NCI-H1930 (cell line): ENCODE measurements at places on chromosomes 5 and 9.

- no peak for DNase-seq
Observed at GRCh38 chr5:141374627-141375026, 936 bp downstream of the PCDHGA6 start.

DNA sequence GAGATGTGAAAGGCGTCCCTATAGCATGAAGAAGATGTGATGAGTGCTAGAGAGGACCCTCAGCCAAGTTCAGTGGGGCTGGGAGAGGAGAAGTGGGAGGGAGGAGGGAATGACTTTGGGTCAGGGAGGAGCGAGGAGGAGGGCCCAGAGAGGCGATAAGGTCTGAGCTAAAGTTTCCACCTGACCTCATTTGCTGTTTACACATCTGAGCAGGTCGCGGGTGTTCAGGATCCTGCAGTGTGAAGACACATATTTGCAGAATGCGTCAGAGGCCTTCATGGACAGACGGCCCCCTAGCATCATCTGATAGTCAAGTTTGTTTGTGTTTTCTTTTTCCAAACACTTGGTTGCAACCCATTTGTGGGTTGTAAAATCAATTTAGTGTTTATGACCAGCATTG lies 18.9 kb upstream of the IGFBPL1 start:
- no peak for DNase-seq

DNA sequence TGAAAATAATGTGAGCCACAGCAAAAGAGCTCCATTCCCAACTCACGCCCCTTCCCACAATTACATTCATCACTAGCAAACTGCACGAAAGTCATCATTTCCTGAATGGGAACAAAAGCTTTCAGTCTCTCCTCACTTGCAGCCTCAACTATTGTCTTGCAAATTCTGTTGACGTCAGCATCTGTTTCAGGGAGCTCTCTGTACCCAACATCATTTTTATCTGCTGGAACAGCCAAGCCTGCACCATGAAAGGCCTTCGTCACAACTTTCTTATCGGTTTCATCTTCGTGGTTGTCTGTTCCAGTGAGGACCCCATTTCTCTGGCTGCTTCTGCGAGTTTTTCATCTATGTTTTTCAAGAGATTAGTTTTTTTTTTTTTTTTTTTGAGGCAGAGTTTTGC lies 14.3 kb upstream of the RNF130 start:
- DNase-seq, result no peak

GRCh38 chr9:124769549-124770358 lies 1.4 kb downstream of the NR6A1 start:
- DNase-seq, result no peak

GRCh38 chr9:117305454-117305853 lies 109.4 kb downstream of the ASTN2 start:
- DNase-seq, result no peak

- no peak for DNase-seq
Observed at GRCh38 chr9:90834828-90835595, 33.4 kb downstream of the SYK start.

DNA sequence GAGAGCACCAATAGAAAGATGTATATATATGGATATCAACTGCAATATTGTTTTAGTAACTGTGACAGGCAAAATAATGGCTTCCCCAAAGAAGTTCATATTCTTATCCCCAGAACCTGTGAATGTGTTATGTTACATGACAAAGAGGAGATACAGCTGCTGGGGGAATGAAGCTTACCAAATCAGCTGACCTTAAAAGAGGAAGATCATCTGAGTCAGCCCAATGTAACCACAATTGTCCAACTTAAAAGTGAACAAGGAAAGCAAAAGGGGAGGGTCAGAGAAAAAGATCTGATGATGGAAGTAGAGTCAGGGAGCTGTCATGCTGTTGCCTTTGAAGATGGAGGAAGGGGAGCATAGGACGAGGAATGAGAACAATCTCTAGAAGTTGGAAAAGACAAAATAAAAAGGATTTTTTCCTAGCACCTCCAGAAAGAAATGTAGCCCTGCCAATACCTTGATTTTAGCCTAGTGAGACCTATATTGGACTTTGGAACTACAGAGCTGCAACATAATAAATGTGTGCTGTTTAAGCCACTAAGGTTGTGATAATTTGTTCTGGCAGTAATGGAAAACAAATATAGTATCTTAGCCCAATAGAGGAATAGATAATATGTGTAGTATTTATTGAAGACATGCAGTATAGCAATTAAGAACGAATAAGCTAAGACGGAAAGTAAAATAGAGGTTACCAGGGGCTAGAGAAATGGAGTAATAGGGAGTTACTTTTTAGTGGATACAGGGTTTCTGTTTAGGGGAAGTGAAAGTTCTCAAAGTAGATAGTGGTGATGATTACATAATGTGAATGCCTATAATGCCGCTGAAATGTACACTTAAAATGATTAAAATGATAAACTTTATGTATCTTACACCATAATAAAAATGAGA lies 115.9 kb downstream of the PIK3R1 start:
- no peak for DNase-seq

DNA sequence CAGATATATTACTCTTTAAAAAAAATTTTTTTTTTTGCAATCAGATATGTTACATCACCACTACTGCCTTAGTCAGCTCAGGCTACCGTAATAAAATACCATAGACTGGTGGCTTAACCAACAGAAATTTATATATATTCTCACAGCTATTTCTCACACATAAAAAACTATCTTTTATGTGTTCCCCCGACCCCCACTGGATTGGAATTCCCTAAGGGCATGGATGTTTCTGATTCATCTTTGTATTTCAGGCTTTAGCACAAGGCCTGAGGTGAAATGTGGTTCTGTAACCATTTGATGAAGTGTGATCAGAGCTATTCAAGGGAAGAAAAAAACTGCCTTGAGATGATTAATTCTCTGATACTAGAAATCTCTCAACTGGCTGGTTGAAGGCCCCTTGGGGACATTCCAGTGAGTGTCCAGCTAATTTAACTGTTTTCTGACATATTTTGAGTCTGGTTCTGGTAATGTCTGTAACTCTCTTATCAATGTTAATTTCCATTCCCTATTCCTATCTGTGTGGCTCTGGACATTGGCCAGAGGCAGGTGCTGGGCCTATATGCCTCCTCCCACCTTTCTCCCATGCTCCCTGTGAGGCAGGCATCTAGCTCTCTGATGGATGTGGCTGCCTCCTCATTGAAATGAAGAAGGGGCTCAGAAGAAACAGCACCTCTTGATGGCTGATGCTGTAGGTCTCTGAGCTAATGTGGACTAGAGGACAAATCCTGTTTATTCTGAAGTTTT lies 2.5 kb downstream of the CD14 start:
- DNase-seq, result no peak

- DNase-seq, result no peak
Observed at GRCh38 chr5:15719784-15720183, 219.8 kb downstream of the FBXL7 start.

GRCh38 chr5:122426301-122426700 lies 114.3 kb downstream of the SNCAIP start:
- no peak for DNase-seq
